ENCODE measurements at places on chromosomes 16 and 17.

GRCh38 chr17:9242983-9243382, 221.7 kb downstream of the NTN1 start:
- DNase-seq = no peak

- DNase-seq = no peak
Measured at GRCh38 chr17:8480011-8480976, 44.6 kb downstream of the NDEL1 start.

DNA sequence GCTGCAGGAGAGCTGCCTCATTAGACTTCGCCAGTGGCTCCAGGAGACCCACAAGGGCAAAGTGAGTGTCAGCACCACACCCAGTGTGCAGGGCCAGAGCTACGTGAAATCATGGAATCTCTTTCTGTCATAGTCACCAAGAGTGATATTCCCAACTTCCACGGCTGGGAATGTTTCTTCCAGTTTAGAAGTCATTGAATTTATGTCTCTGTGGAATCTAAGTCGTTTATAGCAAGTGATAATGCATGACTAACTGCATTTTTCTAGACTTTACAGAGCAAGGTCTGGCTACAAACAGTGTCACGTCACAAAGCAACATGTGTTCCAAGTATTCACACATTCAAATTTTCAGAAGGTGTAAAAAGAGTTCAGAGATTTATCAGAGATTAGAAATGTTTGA, 55.5 kb downstream of the SEC14L1 start:
- DNase-seq = no peak

DNA sequence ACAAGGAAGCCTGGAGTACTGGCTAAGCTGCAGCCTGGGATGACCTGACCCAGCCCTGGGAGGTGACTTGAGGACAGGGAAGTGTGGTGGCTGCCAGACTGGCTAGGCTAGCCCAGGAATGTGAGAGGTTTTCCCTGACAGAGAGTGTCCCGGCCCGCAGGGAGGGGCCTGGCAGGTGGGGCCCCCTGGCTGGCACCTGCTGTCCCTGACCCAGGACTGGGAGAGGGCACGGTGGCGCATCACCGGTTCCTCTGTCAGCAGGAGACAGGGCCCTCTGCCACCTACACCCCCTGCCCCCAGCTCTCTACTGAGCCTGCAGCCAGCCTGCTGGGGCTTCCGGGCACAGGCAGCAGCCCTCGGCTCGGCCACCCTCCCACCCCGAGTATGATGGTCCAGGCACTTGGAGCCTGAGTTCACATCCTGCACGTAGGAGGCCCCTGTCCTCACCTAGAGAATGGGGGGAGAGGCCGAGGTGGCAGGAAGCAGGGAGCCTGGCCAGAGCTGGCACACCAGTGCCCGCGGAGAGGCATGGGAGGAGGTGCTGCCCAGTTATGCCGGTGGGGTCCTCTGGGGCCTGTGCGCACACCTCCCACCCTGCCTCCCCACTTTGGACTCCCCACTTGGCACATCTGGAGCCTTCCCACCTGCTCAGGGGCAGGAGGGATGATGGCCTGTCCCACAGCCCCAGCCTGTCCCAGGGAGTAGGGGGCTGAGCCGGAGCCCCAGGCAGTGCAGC, 528 bp downstream of the PRSS27 start:
- no peak for DNase-seq

DNA sequence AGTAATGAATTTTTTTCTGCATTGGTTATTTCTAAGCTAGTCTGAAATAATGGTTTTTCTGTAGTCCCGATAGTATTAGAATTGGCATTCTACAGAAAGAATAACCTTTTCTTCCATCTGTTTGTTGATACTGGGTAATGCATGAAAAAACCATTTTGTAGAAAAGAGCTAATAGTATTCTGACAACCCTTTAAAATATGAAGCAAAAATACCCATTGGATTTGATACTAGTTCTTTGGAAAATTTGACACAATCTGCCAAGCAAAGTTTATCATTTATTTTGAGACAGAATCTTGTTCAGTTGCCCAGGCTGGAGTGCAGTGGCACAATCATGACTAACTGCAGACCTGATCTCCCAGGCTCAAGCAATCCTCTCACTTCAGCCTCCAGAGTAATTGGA, 366.8 kb upstream of the MON1B start:
- DNase-seq = no peak

DNA sequence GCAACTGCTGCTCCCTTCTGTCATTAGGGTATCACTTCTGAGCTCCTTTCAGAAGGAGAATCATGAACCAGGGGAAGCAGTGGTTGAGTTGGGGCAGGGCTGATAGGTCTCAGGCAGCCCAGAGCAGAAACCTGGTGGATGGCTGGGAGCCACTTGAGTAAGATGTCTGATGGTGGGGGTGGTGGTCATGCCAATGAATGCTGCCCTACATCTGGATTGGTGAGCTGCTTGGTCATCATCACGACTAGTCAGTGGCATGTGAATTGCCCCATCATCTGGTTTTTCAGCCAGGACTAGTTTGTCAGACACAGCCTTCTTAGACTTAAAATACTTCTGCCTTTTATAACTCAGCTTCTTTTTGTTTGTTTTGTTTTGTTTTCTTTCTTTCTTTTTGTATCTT, 2.6 kb downstream of the GID4 start:
- no peak for DNase-seq

DNA sequence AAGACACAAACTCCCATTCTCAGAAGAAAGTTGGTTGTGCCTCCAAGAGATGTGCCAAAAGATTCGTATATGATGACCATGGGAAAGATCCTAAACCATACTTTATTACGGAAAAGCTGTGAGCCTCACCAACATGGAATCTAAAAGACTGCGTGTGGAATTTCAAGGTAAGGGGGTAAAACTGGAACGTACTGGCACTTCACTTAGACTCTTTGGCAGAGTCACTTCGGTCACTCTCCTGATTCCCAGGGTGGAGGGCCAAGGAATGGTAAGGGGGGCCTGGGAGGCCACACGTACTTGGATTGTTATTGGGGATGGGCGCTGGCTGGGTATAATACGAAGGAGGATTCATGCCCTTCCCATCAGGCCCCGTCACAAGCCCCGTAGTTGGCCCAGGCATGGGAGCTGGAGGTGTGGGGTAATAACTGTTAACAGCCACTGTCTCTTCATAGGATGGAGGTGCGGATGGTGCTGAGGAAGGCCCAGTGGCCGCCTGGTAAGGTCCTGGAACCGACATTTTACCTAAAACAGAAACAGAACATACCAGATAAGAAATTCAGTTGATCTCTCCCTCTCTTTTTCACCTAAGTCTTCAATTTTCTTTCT, 30.4 kb downstream of the LITAF start:
- DNase-seq = no peak

DNA sequence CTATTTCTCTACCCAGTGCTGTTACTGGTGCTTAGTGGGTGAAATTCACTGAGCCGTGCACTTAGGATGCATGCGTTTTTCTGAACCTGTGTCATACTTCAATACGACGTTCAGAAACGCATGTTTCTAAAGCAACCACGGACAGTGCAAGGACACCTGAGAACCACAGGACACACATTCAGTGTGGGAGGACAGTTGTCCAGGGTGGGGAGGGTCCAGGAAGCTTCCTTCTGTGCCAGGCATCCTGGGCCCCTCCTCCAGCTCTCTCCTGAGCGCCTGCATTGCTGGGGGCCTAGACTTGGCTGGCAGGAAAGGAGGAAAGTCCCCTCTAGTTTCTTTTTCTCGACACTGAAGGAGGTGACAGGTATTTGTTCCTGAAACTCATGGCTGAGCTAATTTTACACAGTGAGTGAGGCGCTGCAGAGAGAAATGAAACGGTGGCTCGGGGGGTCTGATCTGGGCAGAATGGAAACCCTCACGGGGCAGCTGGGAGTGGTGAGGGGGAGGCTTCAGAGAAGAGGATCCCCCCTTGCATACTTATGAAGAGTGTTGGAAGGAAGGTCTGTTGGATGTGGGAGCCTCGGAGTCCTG, 89.9 kb downstream of the IRF8 start:
- DNase-seq = no peak

DNA sequence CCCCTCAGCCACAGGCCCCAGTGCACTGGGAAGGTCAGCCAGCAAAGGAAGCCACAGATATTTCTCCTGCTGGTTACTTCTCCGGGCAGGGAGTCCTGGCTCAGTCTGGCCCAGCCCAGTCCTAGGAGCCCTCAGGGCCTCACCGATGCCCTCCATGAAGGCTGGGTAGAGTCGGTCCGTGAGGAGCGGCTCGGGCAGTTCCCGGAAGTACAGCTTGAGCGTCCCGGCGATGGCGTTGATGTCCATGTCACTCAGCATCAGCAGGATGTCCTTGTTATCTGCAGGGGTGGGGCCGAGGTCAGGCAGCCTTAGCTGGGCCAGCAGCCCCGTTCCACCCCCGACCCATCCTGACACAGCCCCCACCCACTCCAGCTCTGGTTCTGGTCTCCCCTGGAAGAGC, 13.7 kb downstream of the TIMM22 start:
- no peak for DNase-seq

- no peak for DNase-seq
Measured at GRCh38 chr16:55279598-55279997, 44.4 kb upstream of the IRX6 start.

DNA sequence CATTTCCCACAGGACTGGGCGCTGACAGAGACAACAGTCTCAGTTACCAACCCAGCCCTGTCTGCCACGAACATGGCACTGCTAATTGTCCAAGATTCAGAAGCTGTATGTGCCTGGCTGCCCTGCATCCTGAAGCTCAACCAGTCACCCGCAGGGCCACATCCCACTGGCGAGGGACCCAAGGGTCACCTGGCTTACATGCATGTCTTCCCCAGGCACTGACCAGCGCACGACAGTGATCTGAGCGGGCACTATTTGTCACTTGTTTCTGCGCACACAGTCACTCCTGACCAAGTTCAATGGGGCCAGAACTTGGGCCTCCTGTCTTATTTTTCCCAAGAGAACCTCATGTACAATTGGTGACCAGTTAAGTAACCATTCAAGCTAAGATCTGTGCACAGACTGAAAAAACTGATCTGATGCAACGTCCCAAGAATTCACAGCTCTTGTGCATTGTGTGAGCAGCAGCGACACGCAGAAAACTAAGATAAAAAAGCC, 13.1 kb downstream of the USP7 start:
- DNase-seq = no peak

DNA sequence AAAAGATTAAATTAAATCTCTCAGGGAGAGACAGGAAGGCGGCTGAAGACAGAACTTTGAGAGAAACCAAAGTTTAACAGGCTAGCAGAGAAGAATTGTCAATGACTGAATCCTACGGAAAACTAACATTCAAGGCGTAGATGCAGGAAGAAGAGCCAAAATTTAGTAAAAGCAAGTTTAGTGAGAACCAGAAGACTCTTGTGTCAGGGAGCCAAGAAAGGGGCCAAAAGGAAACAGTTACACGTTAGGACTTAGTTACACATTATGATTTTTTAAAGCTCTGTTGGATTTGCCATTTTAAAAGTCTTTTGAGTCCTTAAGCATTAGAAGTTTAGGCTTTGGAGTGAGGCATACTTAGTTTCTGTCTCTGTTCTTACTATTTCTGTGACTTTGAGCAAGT, 164.6 kb downstream of the CHD9 start:
- DNase-seq = no peak

DNA sequence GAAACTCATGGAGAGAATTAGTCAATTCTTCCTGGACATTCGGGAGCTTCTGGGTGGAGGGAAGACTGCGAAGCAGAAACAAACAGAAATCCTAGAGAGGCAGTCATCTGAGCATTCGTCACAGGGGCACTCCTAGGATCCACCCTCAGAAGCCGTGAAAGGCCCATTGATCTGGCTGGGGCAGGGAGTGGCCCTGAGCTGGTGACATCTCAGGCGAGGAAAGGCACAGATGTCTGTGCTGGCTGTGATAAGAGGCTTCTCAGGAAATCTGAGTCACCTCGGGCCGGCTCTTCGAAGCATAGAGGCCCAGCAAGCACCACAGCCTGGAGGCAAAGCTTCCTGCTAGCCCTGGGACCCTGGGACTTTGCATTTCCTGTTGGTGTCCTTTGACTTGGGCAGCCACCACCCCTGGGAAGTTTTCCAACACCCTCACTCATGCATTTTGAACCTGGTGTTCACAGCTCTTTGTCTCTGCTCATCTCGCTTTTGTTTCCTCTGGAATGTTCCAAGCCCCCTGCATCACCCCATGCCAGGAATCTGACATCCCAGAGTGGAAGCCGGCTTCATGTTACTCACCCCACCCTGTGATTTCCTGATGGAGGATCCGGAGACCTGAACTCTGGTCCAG, 23.3 kb upstream of the CDRT4 start:
- peak; percentile 69 for DNase-seq

DNA sequence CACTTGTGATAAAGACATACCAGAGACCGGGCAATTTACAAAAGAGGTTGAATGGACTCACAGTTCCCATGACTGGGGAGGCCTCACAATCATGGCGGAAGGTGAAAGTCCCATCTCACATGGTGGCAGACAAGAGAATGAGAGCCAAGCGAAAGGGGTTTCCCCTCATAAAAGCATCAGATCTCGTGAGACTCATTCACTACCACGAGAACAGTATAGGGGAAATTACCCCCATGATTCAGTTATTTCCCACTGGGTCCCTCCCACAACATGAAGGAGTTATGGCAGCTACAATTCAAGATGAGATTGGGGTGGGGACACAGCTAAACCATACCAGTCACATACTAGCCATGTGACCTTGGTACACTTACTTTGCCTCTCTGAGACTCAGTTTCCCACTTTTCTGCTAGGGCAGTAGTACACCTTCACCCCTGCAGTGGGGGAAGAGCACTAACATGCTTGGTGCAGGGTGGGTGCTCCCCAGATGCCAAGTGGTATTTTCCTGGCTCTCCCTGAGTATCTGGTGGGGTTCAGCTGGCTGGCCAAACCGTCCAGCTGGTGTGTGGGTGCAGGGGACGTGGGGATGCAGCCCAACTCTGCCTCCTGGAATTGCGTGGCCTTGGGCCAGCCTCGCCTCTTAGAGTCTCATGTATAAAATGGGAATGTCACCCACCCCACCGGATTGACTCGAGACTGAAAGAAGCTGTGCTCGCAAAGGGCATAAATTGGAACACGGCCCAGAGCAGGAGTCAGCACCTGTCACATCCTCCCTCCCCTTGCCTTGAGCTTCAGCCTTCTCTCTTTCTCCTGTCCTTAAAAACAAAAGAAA, 364.1 kb downstream of the CPPED1 start:
- no peak for DNase-seq

GRCh38 chr16:49468611-49469310, 95.2 kb downstream of the C16orf78 start:
- no peak for DNase-seq

DNA sequence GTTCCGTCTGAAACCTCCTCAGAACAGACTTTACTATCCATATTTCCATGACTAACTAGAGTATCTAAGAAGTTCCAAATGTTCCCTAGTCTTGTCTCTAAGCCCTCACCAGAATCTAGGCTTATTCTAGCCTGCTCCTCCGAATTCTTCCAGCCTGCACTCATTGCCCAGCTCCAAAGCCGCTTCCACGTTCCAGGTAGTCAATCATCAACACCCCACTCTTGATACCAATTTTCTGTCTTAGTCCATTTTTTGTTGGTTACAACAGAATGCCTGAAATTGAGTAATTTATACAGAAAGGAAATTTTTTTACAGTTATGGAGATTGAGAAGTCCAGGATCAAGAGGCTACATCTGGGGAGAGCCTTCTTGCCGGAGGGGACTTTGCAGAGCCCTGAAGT, 21.1 kb downstream of the SLC38A8 start:
- DNase-seq = no peak

All from uterus (tissue), 4 donors.